ENCODE measurements at places on chromosomes 11 and 22.

DNA sequence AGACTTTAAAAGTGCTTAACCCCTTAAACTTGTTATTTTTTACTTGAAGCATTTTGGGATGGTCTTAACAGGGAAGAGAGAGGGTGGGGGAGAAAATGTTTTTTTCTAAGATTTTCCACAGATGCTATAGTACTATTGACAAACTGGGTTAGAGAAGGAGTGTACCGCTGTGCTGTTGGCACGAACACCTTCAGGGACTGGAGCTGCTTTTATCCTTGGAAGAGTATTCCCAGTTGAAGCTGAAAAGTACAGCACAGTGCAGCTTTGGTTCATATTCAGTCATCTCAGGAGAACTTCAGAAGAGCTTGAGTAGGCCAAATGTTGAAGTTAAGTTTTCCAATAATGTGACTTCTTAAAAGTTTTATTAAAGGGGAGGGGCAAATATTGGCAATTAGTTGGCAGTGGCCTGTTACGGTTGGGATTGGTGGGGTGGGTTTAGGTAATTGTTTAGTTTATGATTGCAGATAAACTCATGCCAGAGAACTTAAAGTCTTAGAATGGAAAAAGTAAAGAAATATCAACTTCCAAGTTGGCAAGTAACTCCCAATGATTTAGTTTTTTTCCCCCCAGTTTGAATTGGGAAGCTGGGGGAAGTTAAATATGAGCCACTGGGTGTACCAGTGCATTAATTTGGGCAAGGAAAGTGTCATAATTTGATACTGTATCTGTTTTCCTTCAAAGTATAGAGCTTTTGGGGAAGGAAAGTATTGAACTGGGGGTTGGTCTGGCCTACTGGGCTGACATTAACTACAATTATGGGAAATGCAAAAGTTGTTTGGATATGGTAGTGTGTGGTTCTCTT lies 2.8 kb downstream of the MALAT1 start:
- DNase-seq = peak; percentile 54

GRCh38 chr22:49523374-49524008 lies 304.2 kb downstream of the BRD1 start:
- DNase-seq = no peak

DNA sequence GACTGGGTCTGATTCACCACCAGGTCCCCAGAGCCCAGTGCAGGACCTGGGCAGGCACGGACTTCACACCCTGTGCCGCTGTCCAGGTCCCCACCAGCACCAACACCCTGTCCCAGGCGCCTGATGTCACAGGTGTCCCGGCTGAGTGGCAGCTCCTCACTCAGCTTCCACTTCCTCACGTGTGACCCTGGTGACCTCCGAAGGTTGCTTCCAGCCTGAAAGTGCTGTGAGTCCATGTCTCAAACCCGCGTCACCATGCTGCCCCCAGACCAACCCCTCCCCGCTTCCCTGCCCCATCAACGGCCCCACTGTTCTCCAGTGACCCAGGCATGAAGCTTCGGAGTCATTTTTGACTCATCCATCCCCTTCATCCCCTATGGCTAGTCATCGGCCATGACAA lies 25.7 kb upstream of the PICK1 start:
- DNase-seq = peak; percentile 25

DNA sequence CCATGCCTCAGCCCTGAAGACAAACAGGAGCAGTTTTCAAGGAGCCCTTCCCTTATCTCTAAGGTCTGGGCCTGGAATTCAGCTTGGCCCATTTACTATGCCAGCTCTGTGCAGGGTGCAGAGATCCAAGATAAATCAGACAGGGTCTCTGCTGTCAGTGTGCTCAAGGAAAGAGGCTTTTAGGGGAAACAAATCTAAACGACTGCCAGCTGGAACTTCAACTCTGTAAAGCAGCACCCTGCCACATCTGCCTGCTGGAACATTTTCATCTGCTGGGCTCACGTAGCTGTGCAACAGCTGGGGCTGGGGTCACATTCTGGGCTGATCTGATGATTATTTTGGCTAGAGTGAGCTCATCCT lies 19.8 kb upstream of the EHF start:
- DNase-seq = no peak

- no peak for DNase-seq
These were observed 48.2 kb downstream of the ADM start for GRCh38 chr11:10352921-10353550.

- DNase-seq = peak; percentile 60
These were observed 262.5 kb downstream of the DCDC1 start for GRCh38 chr11:31106968-31107576.

DNA sequence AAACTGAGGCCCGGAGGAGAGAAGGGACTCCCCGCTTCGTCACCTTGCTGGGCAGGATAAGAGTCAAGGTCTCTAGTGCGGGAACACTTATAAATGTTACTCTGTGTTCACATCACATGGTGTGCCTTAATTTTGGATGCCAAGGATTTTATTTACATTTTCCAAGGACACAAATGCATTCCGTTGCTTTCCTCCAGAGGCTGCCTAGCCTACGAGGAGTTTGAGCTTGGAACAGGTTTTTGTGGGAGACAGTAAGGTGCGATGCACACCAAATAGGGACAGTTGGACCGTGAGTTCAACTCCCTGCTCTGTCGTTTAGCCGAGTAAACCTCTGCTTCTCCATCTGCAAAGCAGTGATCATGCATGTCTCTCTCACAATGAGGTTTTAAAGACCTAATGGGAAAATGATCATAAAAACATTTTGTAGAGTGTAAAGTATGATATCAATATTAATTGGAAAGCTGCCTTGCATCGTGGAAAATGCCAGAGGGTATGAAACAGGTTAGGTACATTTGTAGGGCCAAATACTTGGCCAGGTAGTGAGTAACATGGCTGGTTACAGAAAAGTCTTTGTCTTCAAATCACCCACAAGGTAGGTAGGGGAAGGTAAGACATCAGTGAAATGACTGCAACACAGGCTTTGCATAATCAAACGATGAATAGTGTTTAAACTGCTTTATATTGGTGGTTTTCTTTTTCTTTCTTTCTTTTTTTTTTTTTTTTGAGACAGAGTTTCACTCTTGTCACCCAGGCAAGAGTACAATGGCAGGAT lies 61.8 kb downstream of the ST3GAL4 start:
- DNase-seq = no peak

GRCh38 chr11:47358731-47359051 lies 6.2 kb upstream of the MYBPC3 start:
- no peak for DNase-seq

- DNase-seq = no peak
These were observed 30.0 kb downstream of the MAPK1 start for GRCh38 chr22:21837248-21837979.

DNA sequence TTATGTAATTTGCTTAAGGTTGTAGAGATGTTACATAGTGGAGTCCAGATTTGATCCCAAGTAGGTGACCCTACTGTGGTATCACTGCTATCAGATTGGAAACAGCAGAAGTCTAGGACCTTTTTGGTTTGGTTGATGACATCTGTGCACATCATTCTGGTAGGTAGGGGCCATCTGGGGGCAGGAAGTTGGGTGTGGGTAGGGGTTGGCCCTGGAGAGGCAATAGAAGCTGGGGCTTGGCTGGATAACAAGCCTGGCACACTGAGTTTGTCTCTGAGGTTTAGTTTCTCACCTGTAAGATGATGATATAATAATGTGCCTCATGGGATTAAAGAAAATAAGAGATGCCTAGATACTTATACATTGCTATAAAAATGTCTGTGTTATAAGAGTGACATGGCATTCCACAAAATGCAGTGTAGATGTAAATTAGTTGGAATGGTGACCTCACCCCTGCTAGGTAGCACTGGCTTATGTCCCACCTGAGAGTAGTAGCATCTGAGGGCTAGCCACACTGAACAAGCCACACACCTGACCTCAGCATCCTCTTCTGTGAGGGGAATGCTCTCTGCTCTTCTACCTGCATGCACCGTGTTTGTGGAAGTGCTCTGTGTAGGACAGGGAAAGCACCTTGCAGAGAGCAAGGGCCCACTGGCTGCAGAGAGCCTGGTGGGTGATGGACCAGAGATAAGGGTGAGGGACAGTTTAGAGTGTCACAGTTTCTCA lies 36.9 kb downstream of the PTPRJ start:
- DNase-seq = no peak

DNA sequence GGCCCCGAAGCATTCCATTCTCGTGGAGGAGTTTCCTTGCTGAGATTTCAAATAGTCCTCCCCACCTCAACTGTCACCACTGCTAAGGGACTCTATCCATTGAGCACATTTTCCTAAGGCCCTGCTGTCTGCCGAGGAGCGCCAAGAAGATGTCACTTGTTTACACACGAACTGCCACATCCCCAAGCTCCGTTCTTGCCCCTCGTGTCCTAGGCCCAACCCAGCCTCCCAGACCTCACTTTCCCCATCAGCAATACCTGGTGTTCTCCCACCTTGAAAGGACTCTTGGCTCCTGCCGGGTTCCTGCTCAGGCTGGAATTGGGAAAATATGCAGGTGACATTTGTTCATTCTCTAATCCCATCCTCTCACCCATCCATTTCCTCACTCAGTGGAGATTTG lies 4.0 kb upstream of the MYO7A start:
- DNase-seq = no peak

DNA sequence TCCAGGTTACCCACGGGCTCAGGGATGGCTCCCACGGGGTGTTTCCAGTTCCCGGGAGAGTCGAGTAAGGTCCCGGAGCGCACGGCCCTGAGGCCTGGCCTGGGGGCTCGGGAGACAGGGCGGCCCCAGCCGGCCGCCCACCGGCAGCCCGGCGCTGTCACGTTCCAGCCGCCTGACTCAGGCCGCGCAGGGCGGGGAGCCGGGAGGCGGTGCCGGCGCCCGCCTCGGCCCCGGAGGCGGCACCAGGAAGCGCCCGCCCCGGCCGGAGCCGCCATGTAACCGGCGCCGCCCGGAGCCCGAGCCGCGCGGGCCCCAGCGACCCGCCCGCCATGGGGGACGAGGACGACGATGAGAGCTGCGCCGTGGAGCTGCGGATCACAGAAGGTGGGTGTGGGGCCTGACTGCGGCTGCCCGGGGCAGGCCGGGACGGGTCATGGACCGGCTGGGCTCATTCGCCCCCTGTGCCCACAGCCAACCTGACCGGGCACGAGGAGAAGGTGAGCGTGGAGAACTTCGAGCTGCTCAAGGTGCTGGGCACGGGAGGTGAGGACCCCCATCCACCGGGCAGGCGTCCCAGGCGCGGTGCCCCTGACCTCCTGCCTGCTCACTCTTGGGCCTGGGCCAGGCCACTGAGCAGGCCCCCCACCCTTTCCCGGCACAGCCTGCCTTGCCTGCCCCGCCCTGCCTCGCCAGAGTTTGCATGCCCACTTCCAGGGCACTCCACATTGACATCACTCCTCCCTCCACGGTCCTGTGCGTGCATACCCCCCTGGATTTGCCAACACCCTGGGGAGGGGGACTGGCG lies at the start of gene RPS6KA4:
RPS6KA4 (plus strand) TSS at position 256 of the 805 bp plus-strand sequence; CDS start at position 330, 74 bp downstream.
- DNase-seq = peak; percentile 81

DNA sequence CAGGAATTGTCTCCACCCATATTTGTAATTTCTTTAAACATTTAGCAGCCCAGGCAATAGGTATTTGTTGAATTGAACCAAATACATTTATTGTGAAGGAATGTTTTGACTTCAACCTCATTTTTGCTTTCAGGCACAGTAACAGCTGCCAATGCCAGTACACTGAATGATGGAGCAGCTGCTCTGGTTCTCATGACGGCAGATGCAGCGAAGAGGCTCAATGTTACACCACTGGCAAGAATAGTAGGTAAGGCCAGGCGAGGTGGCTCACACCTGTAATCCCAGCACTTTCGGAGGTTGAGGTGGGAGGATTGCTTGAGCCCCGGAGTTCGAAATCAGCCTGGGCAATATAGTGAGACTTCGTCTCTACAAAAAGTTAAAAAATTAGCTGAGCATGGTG lies 20.9 kb downstream of the ACAT1 start:
- DNase-seq = no peak

- DNase-seq = no peak
These were observed 5.2 kb downstream of the TSPAN32 start for GRCh38 chr11:2306877-2307500.

DNA sequence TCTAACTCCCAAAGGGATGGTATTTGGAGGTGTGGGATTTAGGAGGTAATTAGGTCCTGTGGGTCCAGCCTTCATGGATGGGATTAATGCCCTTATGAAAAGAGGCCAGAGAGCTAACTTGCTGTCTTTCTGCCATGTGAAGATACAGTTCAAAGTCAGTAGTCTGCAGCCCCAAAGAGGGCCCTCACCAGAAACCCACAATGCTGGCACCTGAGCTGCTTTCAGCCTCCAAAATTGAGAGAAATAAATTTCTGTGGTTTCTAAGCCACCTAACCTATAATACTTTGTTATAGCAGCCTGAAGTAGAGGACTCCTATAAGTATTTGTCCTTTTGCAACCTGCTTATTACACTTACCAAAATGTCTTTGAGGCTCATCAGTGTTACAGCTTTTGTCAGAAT lies 16.2 kb downstream of the ATM start:
- DNase-seq = no peak

GRCh38 chr11:120126620-120127019 lies 11.3 kb downstream of the TRIM29 start:
- no peak for DNase-seq

- no peak for DNase-seq
These were observed 80.7 kb downstream of the CABIN1 start for GRCh38 chr22:24091551-24092420.

GRCh38 chr11:108497317-108498045 lies 703 bp downstream of the POGLUT3 start:
- DNase-seq = peak; percentile 34

GRCh38 chr22:44628835-44629234 lies 73.2 kb upstream of the PRR5 start:
- DNase-seq = peak; percentile 2

DNA sequence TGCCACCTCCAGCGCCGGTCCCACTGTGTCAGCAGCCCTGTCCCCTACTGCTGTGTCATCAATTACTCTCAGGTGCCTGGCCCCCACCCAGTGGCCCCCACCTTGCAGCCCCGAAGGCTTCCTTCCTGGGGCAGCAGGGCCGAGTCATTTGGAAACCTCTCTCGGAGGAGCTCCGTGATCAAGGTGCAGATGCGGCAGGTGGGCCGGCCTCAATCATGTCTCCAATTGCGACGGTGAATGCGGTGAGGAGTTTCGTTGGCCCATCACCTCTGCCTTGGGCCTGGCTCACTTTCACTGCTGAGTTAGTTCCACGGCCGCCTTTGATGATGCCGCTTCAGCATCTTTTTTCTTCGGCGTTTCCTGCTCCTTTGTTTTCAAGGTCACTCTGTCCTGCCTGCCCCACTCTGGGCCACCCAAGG lies 11.3 kb upstream of the CXCR5 start:
- DNase-seq = peak; percentile 98

DNA sequence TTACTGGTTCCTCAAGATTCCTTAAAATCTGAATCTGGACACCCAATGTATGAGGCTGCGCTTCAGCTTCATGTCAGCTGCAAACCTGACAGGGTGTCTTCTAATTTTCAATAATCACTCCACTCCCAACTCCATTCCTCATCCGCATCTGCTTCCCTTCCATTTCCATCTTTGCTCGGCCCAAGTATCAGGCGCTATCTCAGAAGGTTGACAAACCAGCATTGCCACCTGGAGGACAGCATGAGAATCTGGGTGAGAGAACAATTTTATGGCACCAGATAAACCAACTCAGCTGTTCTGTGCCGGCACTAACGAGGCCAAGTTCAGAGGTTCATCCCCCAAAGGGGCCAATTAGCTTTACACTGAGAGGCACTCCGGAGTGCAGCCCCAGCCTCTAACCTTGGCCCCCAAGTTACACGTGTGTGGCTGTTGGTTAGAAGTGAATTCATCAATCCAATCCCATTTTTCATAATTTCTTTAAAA lies 79.1 kb upstream of the LMO2 start:
- peak; percentile 31 for DNase-seq

Measured in RPMI8226 (cell line).